Pancreas (tissue), 10 donors: ENCODE measurements at places on chromosomes 1 and 21.

DNA sequence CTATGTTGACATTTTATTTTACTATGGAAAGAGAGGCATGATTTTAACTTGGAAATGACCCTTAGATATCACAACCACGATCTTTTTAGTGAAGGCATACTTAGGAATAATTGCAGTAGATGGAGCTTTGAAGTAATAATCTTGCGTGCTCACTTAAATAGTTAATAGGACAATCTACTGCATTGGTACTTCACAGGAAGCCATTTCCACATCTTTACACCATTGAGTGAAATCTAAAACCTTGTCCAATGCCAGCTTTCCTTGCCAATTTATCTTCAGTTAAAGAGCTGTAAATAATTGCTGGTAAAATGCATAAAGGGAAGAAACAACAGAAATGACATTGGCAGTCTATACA lies 586.3 kb downstream of the ADGRL2 start:
- H3K27me3 ChIP-seq, result no peaks in the 10 kb centered on the region
- H3K27ac ChIP-seq, result no peak overlapping the region
- H3K36me3 ChIP-seq, result no peaks in the 10 kb centered on the region
- no peak for DNase-seq
- H3K4me1 ChIP-seq, result no peaks in the 10 kb centered on the region

GRCh38 chr1:41795205-41795762 lies 123.4 kb downstream of the HIVEP3 start:
- no peak overlapping the region for H3K4me3 ChIP-seq
- H3K27ac ChIP-seq, result no peak overlapping the region
- H3K4me1 ChIP-seq, result no peaks in the 10 kb centered on the region
- H3K27me3 ChIP-seq, result no peaks in the 10 kb centered on the region

DNA sequence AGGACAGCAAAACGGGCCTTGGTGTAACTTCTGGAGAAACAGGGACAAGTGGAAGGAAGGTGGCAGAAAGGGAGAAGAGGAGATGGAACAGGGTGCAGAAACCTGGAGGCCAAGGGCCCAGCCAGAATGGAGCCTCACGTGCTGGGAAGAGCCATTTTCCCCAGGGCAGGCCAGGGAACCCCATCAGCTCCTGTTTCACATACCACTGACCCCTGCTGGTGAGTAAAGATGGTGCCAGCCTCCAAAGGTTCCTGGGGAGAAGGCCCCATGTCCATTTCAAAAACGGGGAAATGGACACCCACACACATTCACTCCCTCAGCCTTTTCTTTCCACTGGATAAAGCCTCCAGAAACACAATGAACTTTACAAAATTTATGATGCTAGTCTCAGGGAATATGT lies 57.6 kb upstream of the JUN start:
- H3K27ac ChIP-seq, result no peak overlapping the region
- H3K27me3 ChIP-seq, result no peaks in the 10 kb centered on the region
- H3K4me1 ChIP-seq, result no peaks in the 10 kb centered on the region
- no peak overlapping the region for H3K4me3 ChIP-seq

DNA sequence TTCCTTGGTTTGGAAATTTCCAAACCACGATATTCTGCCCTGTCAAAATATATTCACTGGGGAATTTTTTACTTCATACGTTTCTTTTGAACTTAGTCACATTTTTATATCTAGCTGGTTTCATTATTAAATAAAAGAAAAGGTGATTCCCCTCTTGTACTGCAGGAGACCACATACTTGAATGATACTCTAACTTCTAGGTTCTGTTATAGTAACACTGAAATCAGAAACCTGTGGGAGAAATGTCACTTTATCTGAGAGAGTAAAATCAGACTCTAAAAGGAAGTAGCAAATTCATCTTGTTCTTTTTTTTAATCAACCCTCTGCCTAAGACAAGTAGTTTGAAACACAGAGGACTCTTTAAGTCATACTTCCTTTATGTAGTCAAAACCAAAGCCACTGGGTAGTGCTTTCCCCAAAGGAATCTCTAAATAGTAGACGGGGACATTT lies 34.4 kb downstream of the MRPL39 start:
- DNase-seq, result no peak
- no peaks in the 10 kb centered on the region for H3K36me3 ChIP-seq
- no peak overlapping the region for H3K4me3 ChIP-seq
- H3K27me3 ChIP-seq, result no peaks in the 10 kb centered on the region
- H3K4me1 ChIP-seq, result peaks cover 6% of the 10 kb centered on the region

DNA sequence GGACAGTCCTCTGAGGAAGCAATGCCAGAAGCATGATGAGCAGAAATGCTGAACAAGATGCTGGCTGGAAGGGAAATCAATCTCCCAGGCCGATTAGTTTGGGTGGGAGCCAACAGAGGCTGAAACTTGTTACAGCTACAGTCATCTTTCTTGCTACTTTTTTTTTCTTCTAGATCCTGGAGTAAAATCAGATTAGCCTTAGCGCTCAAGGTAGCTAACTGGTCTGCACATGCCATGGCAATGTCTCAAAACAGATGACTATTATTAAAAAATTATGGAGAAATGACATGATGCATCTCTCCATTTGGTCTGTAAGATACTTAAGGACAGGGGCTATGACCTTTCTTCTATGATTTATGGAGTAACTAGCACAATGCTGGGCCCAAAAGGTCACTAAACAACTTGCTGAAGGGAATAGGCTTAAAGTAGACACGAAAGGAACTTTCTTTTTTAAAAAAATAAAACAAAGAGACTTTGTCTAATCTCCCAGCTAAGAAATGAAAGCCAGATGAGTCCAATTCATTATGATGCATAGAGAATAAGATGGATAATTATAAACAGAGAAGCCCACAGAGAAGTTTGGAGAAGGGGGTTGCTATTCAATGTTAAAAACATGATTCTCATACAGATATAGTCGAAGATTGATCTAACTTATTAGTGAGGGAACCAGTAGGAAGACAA lies 42.5 kb downstream of the UTP25 start:
- no peaks in the 10 kb centered on the region for H3K36me3 ChIP-seq
- no peak for DNase-seq
- H3K27me3 ChIP-seq, result no peaks in the 10 kb centered on the region

GRCh38 chr1:242411901-242412300 lies 112.6 kb downstream of the PLD5 start:
- H3K4me1 ChIP-seq, result no peaks in the 10 kb centered on the region
- H3K4me3 ChIP-seq, result no peak overlapping the region
- H3K27ac ChIP-seq, result no peak overlapping the region
- no peaks in the 10 kb centered on the region for H3K27me3 ChIP-seq

- peaks cover 23% of the 10 kb centered on the region for H3K4me1 ChIP-seq
- H3K27me3 ChIP-seq, result no peaks in the 10 kb centered on the region
- no peak overlapping the region for H3K27ac ChIP-seq
- no peaks in the 10 kb centered on the region for H3K36me3 ChIP-seq
Measured at GRCh38 chr1:205805082-205805711, 7.8 kb downstream of the SLC41A1 start.

DNA sequence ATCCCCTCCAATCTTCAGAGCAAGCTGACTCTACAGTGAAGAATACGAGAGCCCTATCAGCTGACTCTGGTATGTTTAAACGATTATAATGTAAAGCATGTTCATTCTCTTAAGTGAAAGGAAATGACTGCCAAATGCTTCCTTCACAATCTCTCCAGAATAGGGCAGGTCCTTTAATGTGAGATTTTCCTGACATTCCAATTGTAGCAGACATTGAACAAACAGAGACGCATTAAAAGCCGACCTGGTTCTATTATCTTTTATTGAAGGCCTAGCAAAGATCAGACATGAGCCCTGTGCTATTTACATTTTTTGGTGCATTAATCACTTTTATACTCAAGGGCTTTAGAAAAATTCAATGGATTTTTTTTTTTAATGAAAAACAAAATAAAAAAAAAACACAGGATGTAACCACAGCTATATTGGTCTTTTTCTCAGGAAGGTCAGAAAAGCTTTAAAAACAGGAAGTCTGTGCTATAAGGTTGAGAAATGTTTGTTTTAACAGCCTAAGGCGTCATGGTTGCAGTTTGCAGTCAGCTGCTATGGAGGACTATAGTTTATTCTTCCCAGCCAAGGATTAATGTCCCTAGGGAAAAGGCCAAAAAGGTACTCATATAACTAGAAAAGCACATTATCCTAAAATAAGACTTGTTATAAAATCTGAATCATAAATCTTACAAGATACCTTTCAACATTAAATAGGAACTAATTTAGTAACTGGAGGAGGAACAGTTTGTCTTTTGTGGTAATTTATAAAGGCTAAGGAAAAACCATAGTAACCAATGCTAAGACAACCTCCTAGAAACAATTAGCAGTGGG lies 104.8 kb downstream of the RERE start:
- DNase-seq, result no peak
- H3K27me3 ChIP-seq, result no peaks in the 10 kb centered on the region
- H3K4me1 ChIP-seq, result peaks cover 38% of the 10 kb centered on the region
- H3K36me3 ChIP-seq, result no peaks in the 10 kb centered on the region
- H3K27ac ChIP-seq, result peak overlapping the region; percentile 44
- peak overlapping the region; percentile 22 for H3K4me3 ChIP-seq

DNA sequence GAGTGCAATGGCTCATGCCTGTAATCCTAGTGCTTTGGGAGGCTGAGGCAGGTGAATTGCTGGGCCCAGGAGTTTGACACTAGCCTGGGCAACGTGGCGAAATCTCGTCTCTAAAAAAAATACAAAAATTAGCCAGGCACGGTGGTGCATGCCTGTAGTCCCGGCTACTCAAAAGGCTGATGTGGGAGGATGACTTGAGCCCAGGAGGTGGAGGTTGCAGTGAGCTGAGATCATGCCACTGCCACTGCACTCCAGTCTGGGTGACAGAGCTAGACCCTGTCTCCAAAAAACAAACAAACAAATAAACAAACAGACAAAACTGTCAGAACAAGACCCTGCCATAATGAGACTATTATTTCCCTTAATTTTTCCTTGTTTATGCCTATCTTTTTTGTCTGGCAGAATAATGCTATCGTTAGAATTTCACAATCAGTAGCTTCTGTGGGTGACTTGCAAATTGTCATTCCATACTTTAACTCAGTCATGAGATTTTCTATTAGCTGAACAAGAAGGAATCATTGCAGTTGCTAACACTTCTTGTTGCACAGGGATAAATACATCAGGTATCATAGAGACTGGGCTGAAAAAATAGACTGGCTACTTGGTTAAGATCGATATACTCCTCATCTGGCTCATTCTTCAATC lies 7.5 kb upstream of the THEM4 start:
- no peak overlapping the region for H3K4me3 ChIP-seq
- no peak for DNase-seq
- no peaks in the 10 kb centered on the region for H3K4me1 ChIP-seq
- H3K27ac ChIP-seq, result no peak overlapping the region

DNA sequence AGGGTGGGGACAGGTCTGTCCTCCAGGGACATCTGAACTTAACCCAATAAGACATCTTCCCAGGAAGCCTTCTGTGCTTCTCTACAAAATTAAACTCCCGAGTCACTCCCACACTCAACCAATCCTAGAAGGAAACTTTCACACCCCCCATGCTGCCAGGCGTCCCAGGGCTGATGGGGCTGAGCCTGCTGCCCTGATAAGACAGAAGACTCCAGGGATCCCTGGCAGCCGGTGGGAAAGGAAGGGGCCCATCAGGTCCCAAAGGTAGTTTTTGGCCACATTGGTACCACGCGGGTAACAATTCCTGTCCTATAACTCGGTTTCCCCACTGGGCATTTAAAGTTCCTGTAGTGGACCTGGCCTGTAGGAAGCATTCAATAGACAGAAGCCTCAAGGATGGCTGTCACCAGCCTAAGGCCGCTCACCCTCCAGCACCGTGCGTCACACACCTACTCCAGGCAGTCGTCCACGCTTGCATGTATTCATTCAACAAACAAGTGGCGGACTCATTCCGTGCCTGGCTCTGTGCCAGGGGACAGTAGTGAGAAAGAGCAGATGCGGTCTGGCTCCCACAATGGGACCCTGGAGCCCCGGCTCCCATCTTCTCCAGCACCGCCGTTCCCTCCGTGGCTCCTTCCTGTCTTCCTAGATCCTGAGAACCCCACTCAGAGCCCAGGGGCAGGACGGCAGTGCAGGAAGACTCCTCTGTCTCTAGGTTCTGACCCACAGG lies 465.2 kb downstream of the NPHP4 start:
- no peak for DNase-seq
- no peaks in the 10 kb centered on the region for H3K27me3 ChIP-seq
- no peaks in the 10 kb centered on the region for H3K4me1 ChIP-seq
- H3K36me3 ChIP-seq, result no peaks in the 10 kb centered on the region
- no peak overlapping the region for H3K4me3 ChIP-seq

- no peak overlapping the region for H3K4me3 ChIP-seq
- no peaks in the 10 kb centered on the region for H3K27me3 ChIP-seq
- DNase-seq, result no peak
- H3K4me1 ChIP-seq, result peaks cover 3% of the 10 kb centered on the region
- H3K27ac ChIP-seq, result peak overlapping the region; percentile 51
- H3K36me3 ChIP-seq, result no peaks in the 10 kb centered on the region
Measured at GRCh38 chr1:32746130-32746529, 43.6 kb upstream of the SYNC start.

DNA sequence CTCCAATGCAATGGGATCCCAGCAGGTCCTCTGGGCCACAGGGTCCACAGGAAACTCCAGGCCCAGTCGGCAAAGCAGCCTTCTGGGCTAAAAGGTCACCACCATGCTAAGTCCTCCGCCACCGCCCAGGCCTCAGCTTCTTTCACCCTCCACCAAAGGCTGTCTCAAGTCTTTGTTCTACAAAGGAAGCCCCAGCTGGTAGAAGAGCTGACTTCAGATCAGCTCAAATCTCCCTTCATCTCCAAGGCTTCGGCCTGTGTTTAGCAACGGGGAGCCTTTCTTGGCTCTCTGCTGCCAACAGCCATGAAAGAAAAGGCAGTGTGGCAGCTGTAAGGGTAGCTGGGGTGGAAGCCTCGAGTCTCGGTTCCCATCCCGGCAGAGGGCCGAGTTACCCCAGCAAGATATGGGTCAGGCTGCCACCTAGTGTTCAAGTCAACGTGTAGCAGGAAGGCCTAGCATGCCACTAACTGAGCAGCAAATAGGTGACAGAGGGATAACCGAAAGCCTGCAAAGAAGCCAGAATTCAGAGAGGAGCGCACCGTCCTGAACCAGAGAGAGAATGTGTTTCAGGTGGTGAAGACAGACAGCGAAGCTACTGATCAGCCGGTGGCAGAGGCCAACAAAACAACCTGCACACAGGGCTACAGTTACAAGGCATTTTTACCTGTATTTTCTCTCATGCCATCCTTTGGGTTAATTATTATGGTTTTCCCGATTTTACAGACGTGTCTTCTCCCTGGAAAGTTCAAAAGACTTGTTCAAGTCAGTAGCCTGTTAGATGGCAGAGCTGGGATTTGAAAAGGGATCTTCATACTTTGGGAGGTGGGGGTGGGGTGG lies 26.8 kb upstream of the CRNN start:
- no peaks in the 10 kb centered on the region for H3K36me3 ChIP-seq
- no peaks in the 10 kb centered on the region for H3K27me3 ChIP-seq
- H3K4me1 ChIP-seq, result no peaks in the 10 kb centered on the region
- peak; percentile 68 for DNase-seq

DNA sequence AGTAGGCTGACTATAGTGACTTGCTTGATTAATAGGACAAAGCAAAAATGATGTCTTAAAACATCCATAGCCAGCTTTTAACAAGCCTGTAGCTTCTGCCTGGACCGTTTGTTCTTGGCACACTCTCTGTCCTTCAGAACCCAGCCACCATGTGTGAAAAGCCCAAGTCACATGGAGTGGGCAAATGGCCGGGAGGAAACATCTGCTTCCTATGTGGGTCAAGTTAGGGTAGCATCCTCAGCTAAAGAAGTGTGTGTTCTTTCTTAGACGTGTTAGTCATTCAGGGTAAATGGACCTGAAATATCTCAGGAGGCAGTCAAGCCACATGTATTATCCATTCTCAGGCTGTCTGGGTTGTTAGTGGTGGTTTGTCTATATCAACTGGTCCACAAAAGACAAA lies 23.4 kb downstream of the RD3 start:
- no peak for DNase-seq
- H3K36me3 ChIP-seq, result no peaks in the 10 kb centered on the region
- H3K4me1 ChIP-seq, result peaks cover 6% of the 10 kb centered on the region
- H3K4me3 ChIP-seq, result no peak overlapping the region
- H3K27ac ChIP-seq, result no peak overlapping the region

GRCh38 chr1:165914136-165914798 lies 86.9 kb downstream of the UCK2 start:
- H3K4me3 ChIP-seq, result no peak overlapping the region
- H3K36me3 ChIP-seq, result no peaks in the 10 kb centered on the region
- no peaks in the 10 kb centered on the region for H3K27me3 ChIP-seq
